ENCODE measurements at places on chromosomes 5 and 9. TPM values are rescaled to one million over a fixed set of nuclear protein-coding genes. Genes with fewer than 3 reads are reported as not detected.

GRCh38 chr5:138874241-138874640 is 894 bp downstream of the LRRTM2 start:
- DNase-seq: no peak

DNA sequence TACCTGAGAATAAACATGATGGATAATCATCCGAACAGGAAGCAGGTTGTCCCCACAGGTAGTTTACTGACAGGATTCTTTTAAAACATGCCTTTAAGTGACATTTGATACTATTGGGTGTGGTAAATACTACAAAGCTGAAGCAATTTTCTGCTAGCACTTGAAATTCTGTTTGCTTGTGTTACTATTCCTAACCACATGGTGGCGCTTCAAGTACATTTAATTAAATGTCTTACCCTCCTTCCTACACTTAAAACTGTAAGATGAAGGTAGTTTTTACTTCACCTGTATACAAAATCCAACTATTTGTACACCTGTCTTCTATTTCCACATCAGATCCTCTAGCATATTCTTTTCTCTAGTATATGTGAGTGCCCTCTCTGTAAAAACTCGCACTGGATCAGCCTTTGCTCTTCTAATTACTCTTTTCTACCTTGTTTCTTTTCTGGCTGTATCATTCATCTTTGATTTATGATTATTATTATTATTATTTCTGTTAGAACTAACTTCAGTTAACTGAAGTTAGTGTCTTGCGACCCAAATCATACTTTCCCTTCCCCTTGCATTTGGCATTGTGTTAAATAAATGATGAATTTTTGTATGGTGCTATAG is 18.4 kb downstream of the SLC25A46 start:
- no peak for DNase-seq

GRCh38 chr9:133273098-133273497 is 1.9 kb downstream of the ABO start:
- DNase-seq: no peak

GRCh38 chr5:1788200-1788599 is 11.4 kb downstream of the MRPL36 start:
- no peak for DNase-seq

WNT8A gene
- polyA plus RNA-seq: not detected

SOHLH1 gene
- not detected for polyA plus RNA-seq

GCNT4 gene
- polyA plus RNA-seq: 0.27 TPM

All from right cardiac atrium (tissue), 5 donors.